ENCODE measurements at places on chromosomes 7 and 10.

DNA sequence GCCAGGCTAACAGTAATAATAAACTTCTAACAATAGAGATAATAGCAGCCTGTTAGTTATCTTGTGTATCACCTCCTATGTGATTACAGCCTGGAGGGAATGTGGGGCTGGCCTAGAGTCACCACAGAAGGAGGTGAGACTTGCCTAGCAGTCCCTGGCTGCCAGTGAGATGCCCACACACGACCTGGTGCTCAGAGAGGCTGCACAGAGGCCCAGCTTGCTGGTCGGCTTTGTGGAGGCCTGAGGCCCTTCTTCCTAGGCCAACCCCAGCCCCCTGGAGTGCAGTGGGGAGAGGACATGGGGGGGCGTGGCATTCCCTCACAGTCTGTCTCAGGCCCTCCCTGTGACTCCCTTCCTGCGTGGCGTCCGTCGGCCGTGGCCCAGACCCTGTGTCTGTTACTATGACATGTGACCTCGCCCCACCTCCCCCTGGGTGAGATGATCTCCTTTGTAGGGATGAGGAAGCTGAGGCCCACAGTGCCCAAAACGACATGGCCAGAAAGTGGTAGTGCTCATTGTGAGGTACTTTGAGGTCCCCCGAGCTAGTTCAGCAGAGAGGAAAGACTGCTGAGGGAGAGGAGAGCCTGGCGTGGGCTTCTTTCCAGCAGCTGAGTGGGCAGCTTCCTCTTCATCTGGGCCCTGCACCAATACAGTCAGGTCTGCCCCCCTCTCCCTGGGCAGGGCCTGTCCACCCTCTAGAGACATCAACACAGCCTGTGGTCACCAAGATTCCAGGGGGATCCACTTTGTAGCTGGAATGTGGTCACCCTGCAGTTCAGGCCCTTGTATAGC lies 29.7 kb downstream of the UNC5B start:
- DNase-seq: no peak

DNA sequence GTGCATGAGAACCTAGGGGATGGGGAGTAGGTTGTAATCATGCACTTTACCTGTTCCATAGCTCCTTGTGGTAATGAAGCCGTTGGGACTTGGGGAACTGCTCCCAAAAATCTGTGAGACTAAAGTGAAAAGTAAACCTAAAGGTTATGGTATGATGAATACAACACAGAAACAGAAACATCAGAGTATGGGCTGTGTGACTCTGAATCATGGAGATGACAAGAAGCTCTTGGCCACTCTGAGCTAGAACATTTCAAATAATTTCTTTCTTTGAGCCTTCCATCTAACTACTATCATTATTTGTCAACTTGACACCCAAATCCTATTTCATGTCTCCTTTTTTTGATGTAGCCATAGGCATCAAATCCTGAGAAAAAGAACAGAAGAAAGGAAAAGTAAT lies 2.9 kb downstream of the CLEC5A start:
- DNase-seq: no peak

DNA sequence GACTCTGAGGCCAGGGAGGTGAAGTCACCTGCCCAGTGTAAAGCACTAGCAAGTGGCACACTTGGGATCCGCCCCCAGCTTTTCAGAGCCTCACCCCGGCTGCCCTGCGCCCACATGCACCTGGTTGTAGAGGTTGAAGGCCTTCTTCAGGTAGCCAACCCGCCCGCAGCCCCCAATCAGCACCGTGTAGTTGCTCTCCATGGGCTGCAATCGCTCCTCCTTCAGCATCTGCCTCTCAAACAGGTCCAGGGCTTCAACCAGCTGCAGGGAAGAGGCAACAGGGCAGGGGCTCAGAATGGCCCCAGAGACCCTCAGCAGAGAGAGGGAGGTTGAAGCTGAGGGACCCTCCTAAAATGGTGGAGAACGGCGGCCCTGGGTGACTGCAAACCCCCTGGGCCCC lies 5.4 kb downstream of the PTCD1 start:
- no peak for DNase-seq

DNA sequence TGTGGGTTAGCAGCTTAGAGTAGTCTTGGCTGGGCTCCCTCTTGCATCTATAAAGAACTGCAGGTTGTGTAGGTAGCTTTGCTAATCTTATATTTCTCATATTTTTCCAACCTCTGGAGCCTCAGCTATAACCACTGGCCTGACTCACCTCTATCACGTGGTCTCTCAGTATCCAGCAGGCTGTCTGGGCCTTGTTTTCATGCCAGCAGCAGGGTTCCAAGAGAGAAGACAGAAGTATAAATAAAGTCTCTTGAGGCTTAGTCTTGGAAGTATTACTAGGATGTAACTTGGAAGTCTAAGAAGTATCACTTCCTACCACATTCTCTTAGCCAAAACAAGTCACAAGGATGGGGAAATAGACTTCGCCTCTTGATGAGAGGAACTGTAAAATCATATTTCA lies 73.3 kb downstream of the WIPF3 start:
- no peak for DNase-seq

DNA sequence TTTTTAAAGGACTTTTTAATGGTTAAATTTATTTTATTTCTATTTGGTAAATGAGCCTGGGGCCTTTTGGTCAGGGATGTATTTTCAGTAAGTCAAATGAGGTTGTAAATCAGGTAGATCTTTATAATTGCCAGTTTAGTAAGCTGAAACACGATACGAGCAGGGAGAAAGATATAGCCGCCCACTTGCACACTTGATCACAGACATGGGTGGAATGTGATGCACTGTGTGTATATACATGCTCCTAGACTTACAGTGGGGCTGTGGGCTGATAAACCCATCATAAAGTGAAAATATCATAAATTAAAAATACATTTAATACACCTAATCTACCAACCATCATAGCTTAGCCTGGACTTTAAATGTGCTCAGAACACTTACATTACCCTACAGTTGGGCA lies 119.4 kb upstream of the SAMD8 start:
- DNase-seq: no peak

- no peak for DNase-seq
These were observed 37.4 kb downstream of the CCDC6 start for GRCh38 chr10:59868696-59869593.

DNA sequence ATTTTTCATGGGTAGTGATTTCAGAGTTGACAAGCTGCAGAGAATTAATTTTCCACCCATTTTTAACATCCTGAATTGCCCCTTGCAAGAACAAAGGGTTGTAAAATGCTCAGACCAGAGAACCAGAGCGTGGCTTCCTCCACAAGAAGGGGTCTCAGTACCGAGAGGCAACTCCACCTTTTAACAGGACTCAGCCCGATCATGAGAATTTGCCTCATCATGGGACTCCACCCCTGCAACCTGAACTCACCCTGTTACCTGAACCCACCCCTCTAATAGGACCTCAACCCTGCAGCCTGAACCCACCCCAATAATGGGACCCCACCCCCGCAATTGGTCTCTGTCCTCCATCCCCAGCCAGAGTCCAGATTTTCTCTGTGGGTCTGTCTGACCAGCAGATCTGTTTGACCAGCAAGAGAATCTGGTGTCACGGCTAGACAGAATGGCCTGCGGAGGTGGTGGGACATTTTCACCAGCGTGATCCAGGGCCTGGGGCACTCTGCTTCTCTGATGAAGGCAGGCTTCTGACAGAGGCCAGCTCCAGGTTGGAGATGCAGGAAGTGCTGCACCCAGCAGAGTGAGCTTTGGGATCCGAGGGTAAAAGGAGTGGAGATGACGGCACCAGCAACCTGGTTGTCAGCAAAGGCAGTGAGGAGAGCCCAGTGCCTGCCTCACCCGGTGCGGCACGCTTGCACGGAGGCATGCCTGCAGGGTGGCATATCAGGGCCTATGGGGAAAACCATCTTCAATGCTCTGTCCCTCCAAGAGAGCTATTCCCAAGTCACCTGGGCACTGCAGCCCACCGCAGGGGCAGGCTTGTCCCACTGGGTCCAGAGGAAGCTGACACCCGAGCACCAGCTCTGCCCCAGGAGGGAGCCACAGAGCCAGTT lies 136.6 kb downstream of the TCERG1L start:
- DNase-seq: no peak

- no peak for DNase-seq
These were observed 194.5 kb downstream of the SDK1 start for GRCh38 chr7:3495530-3495929.

DNA sequence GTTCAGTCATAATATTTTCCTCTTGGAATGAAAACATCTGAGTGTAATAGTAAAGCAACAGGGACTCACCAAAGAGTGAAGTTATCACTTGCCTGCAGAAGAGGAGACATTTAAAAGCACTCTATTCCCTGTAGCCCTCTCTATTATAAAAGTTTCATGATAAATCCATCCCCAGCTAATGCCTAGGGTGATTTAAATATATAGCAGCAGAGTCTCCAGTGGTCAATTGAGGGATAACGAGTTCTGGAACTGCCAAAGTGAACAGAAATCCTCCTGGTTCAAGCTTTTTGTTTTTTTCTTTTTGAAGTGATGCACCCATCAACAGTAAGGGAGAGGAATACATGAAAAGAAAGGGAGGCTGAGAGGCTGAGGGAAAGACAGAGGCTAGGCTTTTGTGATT lies 87.3 kb downstream of the EVX1 start:
- DNase-seq: no peak

DNA sequence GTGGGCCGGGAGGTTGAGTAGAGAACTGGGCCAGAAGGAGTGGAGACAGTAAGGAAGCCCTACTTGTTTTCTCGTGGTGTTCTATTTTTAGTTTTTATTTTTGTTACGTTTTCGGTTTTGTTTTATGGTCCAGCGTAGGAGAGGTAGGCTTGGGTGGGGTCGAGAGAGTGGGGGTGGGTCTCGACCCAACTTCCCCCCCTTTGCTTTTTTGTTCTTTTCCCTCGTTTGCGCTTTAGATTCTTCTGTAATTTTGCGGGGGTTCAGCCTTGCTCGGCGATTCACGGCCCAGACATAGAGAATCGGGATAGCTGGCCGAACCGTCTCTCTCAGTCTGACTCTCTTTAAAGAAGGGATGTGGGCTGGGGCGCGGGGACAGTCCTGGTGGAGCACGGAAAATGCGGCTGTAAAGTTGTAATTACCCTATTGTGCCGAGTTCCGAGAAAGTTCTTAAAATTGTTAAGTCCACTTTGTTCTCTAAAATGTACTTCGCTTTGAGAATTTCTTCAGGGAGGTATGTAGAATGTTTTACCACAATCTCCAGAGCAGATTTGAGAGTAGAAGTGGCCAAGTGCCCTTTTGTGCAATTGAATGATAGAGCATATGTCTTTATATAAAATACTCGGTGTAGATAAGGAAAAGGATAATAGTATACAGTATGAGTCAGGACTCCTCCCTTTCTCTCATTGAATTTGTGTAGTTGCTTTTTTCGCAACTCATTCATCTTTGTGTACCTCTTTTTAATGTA lies 816 bp downstream of the DMTF1 start:
- DNase-seq: no peak

- no peak for DNase-seq
These were observed 1.0 kb downstream of the TRPV5 start for GRCh38 chr7:142932386-142933091.

- peak; percentile 67 for DNase-seq
These were observed 37.4 kb upstream of the OPALIN start for GRCh38 chr10:96395931-96396877.

DNA sequence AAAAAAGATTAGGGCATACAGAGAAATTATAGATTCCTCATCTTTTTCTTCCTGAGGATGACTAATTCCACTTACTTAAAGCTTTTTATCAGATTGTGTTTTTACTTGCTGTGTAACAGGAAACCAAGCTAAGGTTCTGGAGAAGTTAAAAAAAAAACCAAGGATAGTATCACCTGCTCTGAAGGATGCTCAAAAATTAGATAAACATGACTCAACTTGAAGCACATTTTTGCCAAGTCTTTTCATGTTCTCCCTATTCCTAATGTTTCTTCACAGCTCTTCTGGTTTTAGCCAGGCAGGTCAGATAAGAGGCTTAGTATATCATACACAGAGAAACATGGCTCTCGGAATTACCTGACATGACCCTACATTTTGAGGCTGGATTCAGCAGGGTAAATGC lies 90.3 kb downstream of the CPEB3 start:
- DNase-seq: no peak

DNA sequence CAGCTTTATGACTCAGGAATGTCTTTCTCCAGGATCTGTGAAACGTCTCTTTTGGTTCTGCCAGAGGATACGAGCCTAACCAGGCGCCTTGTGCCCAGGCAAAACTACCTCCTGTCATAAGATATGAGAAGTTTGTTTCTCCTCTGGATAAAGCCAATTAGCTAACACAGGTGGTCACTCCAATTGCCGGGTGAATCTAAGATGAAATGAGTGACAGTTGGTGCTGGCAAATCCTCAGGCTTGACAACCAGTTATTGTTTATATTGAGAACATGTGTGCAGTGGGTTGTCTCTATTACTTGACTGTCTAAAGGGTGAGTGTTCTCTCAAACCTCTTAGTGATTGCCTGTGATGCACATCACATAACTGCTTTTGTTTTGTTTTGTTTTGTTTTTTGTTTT lies 449.1 kb downstream of the XPNPEP1 start:
- no peak for DNase-seq

- DNase-seq: no peak
These were observed 24.3 kb downstream of the SLC25A28 start for GRCh38 chr10:99595770-99596465.

All from caudate nucleus (tissue), 63 donors.